MM.1S (cell line): ENCODE measurements at places on chromosomes 12 and 14.
A peak's percentile ranks its signal among the peaks of the same experiment; 100 is the strongest.

GRCh38 chr14:63535918-63536317, 7.3 kb downstream of the PPP2R5E start:
- no peaks in the 10 kb centered on the region for H3K4me1 ChIP-seq
- no peak overlapping the region for H3K27ac ChIP-seq
- no peaks in the 10 kb centered on the region for H3K36me3 ChIP-seq
- H3K27me3 ChIP-seq: no peaks in the 10 kb centered on the region
- no peak for DNase-seq

DNA sequence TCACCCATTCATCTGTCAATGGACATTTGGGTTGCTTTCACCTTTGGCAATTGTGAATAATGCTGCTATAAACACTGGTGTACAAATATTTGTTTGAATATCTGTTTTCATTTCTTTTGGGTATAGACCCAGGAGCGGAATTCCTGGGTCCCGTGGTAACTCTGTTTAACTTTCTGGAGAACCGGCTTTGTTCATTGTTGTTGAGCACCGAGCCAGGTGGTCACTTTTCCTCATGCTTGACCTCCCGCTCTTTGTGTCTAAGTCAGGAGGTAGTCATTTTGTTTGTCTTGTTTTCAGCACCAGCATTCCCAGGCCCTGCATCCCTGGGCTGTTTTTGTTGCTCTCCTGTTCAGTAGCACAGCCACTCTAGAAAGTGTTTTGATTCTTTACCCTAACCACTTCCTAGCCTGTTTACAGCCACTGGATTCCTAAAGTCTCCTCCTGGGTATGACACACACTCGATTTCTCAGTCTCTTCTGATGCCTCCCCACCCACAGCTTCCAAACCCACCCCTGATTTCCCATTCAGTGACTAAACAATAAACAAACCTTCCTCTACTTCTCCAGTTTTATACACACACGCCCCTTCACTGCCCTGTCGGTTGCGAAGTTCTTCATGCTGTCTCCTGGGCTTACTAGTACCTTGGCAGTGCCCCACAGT, 37.9 kb downstream of the B4GALNT3 start:
- H3K36me3 ChIP-seq: no peaks in the 10 kb centered on the region
- no peak overlapping the region for H3K4me3 ChIP-seq
- H3K27ac ChIP-seq: no peak overlapping the region
- no peak for DNase-seq

DNA sequence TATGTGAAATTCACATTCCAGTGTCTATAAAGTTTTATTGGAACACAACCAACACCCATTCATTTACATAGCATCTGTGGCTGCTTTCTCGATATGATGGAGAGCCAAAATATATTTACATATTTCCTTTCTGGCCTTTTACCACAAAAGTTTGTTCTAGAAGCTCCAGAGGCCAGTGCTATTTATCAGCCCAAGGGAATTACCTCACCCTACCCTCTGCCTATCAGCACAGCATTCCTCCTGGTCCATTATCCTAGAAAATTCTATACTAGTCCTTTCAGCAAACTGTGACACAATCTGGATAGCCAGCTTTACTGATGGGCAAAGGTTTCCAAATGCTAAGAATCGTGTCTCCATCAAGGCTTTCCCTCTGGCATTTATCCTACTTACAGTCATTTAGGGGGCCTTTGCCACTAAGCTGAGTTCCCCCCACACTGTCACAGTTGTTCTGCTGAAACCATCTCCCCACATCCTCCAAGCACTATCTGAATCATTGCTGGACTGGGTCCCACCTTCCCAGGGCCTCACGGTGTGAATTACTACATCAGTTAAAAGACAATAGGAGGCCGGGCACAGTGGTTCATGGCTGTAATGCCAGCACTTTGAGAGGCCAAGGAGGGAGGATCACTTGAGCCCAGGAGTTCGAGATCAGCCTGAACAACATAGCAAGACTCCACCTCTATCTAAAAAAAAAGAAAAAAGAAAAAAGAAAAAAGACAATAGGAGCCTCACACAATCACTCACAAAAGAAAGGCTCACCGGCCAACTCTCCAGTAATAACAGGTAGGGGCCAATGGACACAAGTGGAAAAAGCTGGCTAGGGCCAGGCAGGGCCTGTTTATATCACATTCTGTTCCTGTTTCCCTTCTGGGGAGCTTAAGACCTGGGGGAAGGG, 12.1 kb downstream of the SYNE3 start:
- H3K36me3 ChIP-seq: no peaks in the 10 kb centered on the region
- no peaks in the 10 kb centered on the region for H3K27me3 ChIP-seq
- DNase-seq: peak; percentile 75
- no peak overlapping the region for H3K4me3 ChIP-seq
- peak overlapping the region; percentile 99 for H3K27ac ChIP-seq

DNA sequence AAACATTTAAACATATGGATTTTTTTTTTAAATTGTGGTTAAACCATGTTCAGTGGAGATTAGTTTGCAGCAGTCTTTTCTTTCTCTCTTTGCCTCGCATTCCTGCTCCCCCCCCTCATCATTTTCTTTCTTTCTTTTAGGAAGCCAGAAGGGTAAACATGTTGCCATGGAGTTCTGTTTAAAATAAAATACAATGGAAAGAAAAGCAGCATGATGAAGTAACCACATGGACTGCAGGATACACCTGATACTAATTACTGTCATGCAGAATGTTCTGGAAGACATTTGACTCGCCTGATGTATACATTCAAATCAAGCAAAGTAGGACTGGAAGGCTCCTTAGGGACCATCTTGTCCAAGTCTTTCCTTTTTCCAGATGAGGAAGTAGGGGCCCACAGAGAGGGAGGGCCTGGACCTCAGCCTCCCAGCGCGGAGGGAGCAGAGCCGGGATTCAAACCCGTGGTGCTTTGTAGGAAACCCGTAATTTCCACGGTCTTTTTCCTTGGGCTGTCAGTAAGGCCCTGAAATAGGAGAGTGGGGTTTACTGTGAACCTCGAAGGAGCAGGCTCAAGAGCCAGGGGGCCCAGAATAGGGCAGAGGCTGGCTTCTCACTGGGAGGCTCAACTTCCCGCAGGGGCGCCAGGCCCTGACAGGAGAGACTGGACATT, 2.4 kb upstream of the MEG3 start:
- H3K27me3 ChIP-seq: peaks cover 11% of the 10 kb centered on the region
- no peak overlapping the region for H3K4me3 ChIP-seq
- H3K36me3 ChIP-seq: no peaks in the 10 kb centered on the region
- H3K27ac ChIP-seq: no peak overlapping the region
- DNase-seq: no peak

DNA sequence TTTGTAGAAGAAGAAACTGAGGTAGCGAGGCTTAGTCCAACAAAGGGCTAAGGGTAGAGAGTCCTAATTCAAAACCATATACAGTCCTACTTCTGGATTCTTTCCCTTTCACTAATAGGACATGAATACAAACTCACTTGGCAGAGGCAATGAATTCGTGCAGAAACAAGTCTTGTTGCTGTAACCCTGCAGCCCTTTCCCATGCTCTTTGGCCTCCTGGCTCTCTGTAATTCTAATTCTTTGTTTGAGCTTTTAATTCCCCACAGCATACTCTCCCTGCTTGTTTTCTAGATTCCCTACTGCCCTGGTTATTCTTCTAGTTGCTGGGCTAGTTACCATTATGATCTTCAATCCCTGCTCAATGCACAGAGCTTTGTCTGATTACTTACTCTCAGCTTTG, 381.4 kb downstream of the ETNK1 start:
- H3K36me3 ChIP-seq: no peaks in the 10 kb centered on the region
- H3K27ac ChIP-seq: no peak overlapping the region
- H3K4me1 ChIP-seq: no peaks in the 10 kb centered on the region
- H3K27me3 ChIP-seq: no peaks in the 10 kb centered on the region
- H3K4me3 ChIP-seq: no peak overlapping the region
- no peak for DNase-seq

DNA sequence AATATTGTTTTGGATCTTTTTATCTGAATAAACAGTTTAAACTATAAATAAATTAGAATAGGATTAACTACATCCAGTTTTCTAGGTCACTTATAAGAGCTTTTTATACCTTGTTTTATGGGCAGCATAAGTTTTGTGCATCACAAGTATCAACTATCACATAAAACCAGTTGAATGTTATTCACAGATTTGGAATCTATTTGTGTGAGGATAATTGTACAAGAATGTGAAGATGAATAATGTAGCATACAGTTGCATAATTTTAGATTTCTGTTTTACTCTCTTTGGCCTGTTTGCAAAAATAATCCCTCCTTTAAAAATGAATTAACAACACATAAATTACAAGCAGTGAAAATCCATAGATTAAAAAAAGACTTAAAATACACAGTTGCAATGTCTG, 88.8 kb downstream of the SCFD1 start:
- DNase-seq: no peak
- no peaks in the 10 kb centered on the region for H3K36me3 ChIP-seq
- H3K4me3 ChIP-seq: no peak overlapping the region
- H3K27me3 ChIP-seq: no peaks in the 10 kb centered on the region
- H3K4me1 ChIP-seq: no peaks in the 10 kb centered on the region

DNA sequence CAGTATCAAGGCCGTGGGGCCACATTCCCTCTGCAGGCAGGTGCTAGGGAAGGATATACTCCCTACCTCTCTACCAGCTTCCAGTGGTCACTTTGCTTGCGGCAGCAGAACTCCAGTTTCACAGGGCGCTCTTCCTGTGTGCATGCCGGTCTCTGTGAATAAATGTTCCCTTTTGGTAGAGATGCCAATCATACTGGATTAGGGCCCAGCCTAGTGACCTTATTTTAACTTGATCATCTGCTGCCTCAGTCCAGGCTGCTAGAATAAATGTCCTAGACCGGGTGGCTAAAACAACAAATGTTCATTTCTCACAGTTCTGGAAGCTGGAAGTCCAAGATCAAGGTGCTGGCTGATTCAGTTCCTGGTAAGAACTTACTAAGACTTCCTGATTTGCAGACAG, 198.8 kb upstream of the TMEM132C start:
- no peaks in the 10 kb centered on the region for H3K27me3 ChIP-seq
- no peak for DNase-seq
- H3K4me3 ChIP-seq: no peak overlapping the region
- no peaks in the 10 kb centered on the region for H3K36me3 ChIP-seq
- no peak overlapping the region for H3K27ac ChIP-seq

GRCh38 chr14:81432219-81432661, 32.1 kb upstream of the STON2 start:
- no peaks in the 10 kb centered on the region for H3K36me3 ChIP-seq
- H3K4me1 ChIP-seq: 0 out of 2 replicates have a peak, but pooled peaks cover 3% of the 10 kb centered on the region
- H3K4me3 ChIP-seq: no peak overlapping the region
- DNase-seq: no peak
- no peaks in the 10 kb centered on the region for H3K27me3 ChIP-seq
- H3K27ac ChIP-seq: no peak overlapping the region

DNA sequence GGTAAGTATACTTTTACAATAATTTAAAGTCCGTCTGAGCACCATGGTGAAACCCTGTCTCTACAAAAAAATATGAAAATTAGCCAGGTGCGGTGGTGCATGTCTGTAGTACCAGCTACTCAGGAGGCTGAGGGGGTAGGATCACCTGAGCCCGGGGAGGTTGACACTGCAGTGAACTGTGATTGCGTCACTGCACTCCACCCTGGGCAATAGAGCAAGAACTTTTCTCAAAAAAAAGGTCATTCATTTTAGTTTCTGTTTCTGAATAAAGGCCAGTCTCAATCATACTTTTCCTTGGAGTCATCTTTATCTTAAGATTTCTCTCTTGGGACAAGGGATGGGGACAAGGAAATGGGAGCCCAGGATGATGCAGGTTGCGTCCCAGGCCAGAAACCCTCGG, 12.9 kb downstream of the ANKRD13A start:
- no peaks in the 10 kb centered on the region for H3K27me3 ChIP-seq
- peaks cover 17% of the 10 kb centered on the region for H3K4me1 ChIP-seq
- DNase-seq: peak; percentile 19
- H3K4me3 ChIP-seq: peak overlapping the region; percentile 42; the same call in 1 of the 2 replicates
- H3K27ac ChIP-seq: peak overlapping the region; percentile 65; the same call in 1 of the 2 replicates
- H3K36me3 ChIP-seq: no peaks in the 10 kb centered on the region

- H3K36me3 ChIP-seq: no peaks in the 10 kb centered on the region
Observed at GRCh38 chr14:33332497-33332896, 393.8 kb downstream of the NPAS3 start.

GRCh38 chr14:61925043-61925442, 162.8 kb downstream of the SNAPC1 start:
- no peak for DNase-seq
- no peaks in the 10 kb centered on the region for H3K36me3 ChIP-seq
- H3K27ac ChIP-seq: no peak overlapping the region
- no peaks in the 10 kb centered on the region for H3K4me1 ChIP-seq
- H3K4me3 ChIP-seq: no peak overlapping the region

GRCh38 chr14:95157048-95157326, 342 bp downstream of the DICER1 start:
- no peak overlapping the region for H3K27ac ChIP-seq
- no peaks in the 10 kb centered on the region; the same call in 1 of the 2 replicates for H3K4me1 ChIP-seq
- peak overlapping the region; percentile 72; the same call in 1 of the 2 replicates for H3K4me3 ChIP-seq
- DNase-seq: no peak
- H3K27me3 ChIP-seq: no peaks in the 10 kb centered on the region

DNA sequence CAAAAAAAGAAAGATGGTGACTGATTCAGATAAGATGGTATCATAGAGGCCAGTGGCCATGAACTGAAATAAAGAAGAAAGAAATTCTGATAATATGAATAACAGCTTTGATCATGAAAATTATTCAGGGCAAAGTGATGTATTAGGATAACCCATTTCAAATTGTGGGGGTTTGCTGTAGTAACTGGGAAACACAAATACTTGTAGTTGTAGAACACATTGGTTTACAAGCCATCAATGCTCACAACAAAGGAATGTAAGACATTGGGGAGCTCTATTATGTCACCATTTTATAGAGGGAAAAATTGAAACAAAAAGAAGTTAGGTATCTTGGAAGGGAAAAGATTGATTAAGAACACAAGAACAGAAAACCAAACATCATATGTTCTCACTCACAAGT, 140.4 kb upstream of the FRMD6 start:
- H3K27ac ChIP-seq: no peak overlapping the region
- no peaks in the 10 kb centered on the region for H3K27me3 ChIP-seq
- no peak overlapping the region for H3K4me3 ChIP-seq
- no peaks in the 10 kb centered on the region for H3K4me1 ChIP-seq

DNA sequence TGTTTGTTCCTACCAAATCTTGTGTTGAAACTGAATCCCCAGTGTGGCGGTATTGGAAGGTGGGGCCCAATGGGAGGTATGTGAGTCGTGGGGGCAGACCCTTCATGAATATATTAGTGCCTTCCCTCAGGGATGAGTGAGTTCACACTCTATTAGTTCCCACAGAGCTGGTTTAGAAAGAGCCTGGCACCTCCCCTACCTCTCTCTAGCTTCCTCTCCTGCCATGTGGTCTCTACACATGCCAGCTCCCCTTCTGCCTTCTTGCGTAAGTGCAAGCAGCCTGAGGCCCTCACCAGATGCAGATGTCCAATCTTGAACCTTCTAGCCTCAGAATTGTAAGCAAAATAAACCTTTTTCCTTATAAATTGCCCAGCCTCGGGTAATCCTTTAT, 105.8 kb downstream of the SPTSSA start:
- H3K4me1 ChIP-seq: no peaks in the 10 kb centered on the region
- H3K27ac ChIP-seq: no peak overlapping the region
- no peaks in the 10 kb centered on the region for H3K27me3 ChIP-seq
- DNase-seq: no peak
